ENCODE measurements at places on chromosomes 3 and 15. TPM values are rescaled to one million over a fixed set of nuclear protein-coding genes. Genes with fewer than 3 reads are reported as not detected.

Gene SYNPR
- not detected for total RNA-seq

Gene NKIRAS1
- 8.8 TPM for total RNA-seq

Gene CRYBG3
- total RNA-seq = 16.4 TPM

Gene CSTA
- 0.30 TPM for total RNA-seq

Gene CEMIP
- 2.1 TPM for total RNA-seq

Gene CHAC1
- total RNA-seq = 2.6 TPM

Gene GPR87
- 0.66 TPM for total RNA-seq

Gene HIGD2B
- not detected for total RNA-seq

All from M059J (cell line).